NCI-H1417 (cell line): ENCODE measurements at places on chromosomes 7 and 10.

GRCh38 chr10:60123172-60123571 is 216.8 kb upstream of the CCDC6 start:
- no peak for DNase-seq

DNA sequence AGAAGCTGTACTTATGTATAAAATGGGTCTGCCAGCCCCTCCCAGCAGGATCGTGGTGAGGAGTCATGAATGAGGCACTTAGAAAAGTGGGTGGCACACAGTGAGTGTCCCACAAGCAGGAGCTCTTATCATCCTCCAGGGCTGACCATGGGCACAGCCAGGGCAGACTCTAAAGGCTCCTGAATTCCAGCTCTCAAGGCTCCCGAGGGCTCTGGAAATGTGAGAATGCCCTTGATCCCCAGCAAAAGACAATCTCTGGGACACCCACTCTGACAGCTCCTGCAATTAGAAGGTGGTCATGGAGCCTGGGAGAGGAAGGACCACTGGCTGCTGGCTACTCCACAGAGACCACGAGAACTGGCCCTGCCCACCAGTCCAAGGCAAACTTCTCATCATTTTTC is 1.6 kb downstream of the VSTM4 start:
- no peak for DNase-seq

- no peak for DNase-seq
Observed at GRCh38 chr7:77497079-77497478, 40.0 kb upstream of the PTPN12 start.

GRCh38 chr10:124656541-124656940 is 87.6 kb downstream of the FAM53B start:
- DNase-seq = no peak

DNA sequence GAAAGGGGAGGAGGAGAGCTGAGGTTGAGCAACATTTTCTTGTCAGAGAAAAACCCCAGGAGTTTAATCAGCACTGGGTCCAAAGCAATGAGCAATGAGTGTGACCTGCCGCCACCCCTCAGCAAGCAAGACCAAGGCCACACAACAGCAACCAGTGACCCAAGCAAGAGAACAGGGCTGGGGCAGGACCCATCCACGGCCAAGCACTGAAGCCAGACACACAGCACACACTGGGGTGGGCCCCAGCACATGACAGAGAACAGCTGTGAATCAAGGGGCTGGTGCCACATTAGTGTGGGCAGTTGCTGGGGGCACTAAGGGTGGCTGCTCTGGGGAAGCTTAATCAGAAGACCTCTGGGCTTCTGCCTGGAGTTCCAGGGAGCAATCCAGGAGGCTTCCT is 16.2 kb downstream of the TMEM72 start:
- DNase-seq = no peak

GRCh38 chr7:66348531-66348930 is 143.4 kb downstream of the TPST1 start:
- no peak for DNase-seq

DNA sequence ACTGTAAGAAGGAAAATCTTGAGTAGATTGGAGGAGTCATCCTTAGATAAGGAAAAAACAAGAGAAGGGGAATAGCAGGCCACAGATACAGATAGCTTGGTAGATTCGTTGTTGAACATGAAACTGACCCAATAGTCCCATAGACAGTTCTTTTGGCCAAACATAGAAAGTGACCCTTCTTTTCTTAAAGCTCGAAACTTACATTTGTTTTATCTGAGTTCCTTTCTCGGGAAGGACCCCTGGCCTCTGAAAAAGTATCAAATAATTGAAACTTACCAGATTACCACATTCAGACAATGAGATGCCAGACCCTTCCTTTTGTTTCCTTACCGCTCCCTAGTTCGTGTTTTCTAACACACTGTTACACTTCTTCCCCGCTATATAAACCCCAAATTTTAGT is 72.9 kb downstream of the ZFAND4 start:
- no peak for DNase-seq

DNA sequence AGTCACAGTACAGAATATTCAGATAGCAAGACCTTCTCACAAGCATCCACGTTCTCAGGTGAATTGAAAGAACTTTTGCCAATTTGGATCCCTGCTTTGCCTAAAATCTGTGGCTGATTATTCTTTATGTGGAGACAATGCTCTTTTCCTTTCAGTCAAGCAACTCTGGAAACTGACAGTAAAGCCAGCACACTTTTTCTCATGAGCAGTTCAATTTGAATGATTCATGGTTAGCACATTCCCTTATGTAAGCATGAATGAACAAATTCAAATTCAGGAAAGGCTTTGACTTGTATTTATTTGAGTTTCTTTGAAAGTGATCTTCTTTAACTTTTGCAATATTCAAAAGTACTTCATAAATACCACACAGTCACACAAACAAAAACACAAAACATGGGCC is 57.6 kb downstream of the MEOX2 start:
- DNase-seq = no peak

GRCh38 chr10:119413471-119414080 is 128.9 kb downstream of the RGS10 start:
- no peak for DNase-seq

- no peak for DNase-seq
Observed at GRCh38 chr10:28796606-28797512, 119.5 kb downstream of the BAMBI start.

GRCh38 chr7:113730309-113730955 is 188.4 kb downstream of the PPP1R3A start:
- DNase-seq = no peak

- no peak for DNase-seq
Observed at GRCh38 chr10:96700374-96701099, 19.8 kb downstream of the PIK3AP1 start.

DNA sequence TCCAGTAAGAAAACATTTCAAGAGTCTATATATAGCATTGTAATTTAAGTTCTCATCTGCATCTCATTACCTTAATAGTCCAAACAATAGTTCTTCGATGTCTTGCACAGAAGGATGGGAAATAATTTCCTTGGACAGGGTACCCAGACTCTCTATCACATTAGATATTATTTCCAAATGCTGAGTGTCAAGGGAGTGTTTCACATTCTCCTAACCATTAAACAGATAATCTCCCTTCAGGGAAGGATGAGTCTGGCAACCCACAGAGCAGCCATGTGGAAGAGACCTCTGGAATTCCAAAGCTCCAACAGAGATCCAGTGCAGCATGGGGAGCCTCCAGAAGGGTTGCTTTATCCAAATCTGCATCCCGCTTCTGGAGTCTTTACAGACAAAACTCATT is 89.6 kb downstream of the FZD1 start:
- no peak for DNase-seq

- peak; percentile 4 for DNase-seq
Observed at GRCh38 chr10:53463539-53463938, 691.0 kb upstream of the MBL2 start.

DNA sequence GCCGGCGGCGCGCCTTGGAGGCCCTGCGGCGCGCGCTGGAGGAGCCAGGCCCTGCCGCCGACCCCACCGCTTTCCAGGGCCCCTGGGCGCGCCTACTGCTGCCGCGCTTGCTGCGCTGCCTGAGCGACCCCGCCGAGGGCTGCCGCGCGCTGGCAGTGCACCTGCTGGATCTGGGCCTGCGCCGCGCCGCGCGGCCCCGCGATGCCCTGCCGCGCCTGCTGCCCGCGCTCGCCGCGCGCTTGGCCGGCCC is 280 bp downstream of the DNAAF5 start:
- DNase-seq = peak; percentile 76

GRCh38 chr10:92593619-92594588 is 974 bp downstream of the KIF11 start:
- DNase-seq = no peak

DNA sequence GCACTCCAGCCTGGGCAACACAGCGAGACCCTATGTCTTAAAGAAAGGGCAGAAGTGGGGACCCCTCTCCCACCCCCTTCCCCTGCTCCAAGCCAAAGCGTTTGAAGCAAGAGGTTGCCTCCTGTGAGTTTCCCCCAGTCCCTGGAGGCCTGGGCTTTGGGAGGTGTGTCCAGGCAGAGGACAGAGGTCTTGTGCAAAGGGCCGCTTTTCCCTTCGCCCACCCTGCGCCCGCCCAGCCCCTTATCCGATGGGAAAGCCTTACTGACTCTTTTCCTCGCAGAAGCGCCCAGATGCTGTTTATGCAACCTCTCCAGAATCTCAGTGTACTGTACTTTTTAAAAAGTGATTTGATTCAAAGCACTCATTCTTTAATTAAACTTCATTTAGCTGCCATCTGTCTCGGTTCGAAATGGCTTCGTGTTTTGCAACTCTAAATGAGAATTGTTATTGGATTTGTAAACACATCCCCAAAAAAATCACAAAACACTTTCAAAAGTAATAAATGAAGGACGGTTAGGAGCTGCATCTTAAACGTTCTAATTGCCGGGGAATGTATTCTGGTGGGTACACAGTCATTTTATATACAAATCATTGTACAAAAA is 50.5 kb upstream of the GTF2I start:
- DNase-seq = peak; percentile 44

DNA sequence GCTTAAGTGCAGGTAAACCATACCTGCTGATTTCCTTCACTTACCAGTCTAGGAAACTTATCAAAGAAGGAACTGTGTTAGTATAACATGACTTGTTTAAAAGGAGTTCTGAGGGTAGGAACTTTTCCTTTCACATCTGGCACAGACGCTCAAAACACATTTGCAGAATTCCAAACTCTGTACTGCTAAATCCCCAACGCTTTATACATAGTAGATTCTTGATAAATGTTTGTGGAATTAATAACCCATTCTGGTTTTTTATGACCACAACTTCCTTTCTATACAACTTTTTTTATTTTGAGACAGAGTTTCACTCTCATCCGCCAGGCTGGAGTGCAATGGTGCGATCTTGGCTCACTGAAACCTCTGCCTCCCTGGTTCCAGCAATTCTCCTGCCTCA is 7.7 kb upstream of the TRUB1 start:
- no peak for DNase-seq
